Fibroblast of skin of abdomen (primary cell): ENCODE measurements at places on chromosomes 7 and 10.

DNA sequence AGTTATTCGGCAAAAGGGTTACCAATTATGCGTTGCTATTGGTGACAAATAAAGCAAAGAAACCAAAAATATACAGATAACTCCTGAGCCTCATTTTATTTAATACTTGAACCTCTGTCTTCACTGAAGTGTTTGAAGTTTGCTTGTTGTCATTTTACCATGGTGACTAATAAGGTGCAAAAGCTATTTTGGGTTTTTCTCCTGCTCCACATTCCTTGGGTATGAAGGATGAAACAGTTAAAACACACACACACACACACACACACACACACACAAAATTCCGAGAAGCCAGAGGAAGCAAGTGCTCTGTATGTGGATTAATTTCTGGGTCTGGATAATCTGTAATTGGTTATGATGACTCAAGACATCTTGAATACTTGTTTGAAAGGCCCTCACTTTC is 246.5 kb downstream of the COBL start:
- DNase-seq: peak; percentile 55

DNA sequence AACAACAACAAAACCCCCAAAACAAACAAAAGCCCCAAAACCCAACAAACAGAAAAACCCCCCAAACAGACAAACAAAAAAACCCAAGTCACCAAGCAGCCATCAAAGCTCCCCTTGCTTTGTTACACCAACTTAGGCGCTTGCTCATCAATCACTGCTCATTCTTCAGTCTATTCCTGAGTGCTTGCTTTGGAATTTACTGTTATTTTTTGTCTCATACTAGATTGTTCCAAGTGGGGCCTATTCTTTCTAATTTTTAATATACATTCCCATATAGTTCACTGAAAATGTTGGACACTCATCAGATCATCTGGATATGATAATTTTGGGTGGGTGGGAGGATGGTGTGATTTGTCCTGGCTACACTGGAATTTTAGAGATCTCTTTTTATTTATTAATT is 126.0 kb upstream of the JCAD start:
- peak; percentile 65 for DNase-seq

DNA sequence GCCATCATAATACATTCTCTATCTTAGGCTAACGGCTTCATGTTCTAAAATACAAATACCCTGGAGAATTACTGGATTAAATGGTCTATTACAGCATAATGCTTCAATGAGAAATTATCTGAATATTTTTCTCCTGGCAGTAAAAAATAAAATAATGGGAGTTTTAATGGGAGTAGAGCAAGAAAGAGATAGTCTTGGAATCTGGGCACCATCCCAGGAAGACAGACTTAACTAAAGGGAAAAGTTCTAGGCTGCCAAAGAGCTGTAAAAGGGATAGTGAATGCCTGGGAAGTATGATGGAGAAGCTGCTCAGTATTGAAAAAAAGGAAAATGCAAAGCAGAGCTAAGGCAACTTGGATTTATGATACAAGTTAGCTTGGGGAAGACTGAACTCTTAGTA is 12.1 kb upstream of the SYPL1 start:
- no peak for DNase-seq

- no peak for DNase-seq
These were observed 594.9 kb upstream of the IGFBP3 start for GRCh38 chr7:46515844-46516590.

GRCh38 chr10:46284286-46285229 is 2.2 kb upstream of the ANTXRL start:
- peak; percentile 64 for DNase-seq

DNA sequence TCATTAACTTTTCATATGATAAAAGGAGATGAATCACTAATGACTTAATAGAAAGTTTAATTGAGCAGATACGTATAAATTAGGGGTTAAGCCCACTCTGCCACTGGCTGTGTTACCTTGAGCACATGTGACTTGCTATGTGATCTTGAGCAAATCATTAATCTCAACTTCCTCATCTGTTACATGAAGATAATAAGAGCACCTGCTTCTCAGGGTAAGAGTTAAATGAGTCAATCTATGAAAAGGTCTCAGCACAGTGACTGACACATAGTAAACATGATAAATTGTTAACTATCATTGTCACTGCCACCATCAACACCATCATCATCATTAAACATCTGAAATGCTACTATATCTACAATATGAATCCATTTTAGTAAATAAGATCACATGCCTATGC is 110.8 kb downstream of the TPK1 start:
- no peak for DNase-seq

GRCh38 chr7:121504482-121504881 is 108.4 kb upstream of the FAM3C start:
- DNase-seq: peak; percentile 91

- DNase-seq: peak; percentile 69
These were observed 256.1 kb downstream of the INHBA start for GRCh38 chr7:41446606-41447449.

DNA sequence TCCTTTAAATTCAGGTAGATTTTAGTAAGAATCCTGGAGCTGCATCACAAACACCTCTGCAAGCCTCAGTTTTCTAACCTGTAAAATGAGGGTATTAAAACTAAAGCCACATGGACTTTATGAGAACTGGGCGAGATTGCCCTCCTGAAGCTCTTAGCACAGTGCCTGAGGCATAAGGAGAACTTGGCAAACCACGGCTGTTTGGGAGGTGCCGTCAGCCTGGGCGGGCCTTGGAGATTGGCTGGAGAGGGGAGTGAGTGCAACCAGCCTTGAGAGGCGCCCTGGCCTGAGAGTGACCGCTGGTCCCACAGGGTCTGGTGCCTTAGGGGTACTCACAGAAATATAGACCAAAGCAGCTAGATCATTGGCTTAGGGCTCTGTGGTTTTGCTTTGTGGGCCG is 5.4 kb upstream of the TNS3 start:
- no peak for DNase-seq

- no peak for DNase-seq
These were observed 17.1 kb upstream of the DDX21 start for GRCh38 chr10:68938884-68939283.
